DMS53 (cell line): ENCODE measurements at places on chromosomes 6 and 20.

GRCh38 chr20:388034-388994 lies 7.8 kb downstream of the TRIB3 start:
- no peak for DNase-seq

DNA sequence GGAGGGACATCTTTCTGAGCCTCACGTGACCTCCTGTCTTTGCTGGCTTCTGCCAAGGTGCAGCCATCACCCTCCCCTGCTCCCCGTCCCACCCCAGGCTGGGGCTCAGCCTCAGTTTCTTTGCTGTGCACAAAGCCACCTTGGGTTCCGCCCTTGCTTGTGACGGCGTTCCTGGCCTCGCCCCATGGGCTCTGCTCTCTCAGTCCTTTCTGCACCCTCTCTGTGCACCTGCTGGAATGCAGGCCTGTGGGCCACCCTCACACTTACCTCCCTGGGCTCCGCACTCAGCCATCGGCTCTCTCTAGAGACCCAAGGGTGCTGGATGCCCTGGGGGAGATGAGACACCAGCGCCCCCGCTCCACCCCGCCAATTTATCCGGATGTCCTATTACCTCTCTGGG lies 28.3 kb downstream of the BANF2 start:
- no peak for DNase-seq

DNA sequence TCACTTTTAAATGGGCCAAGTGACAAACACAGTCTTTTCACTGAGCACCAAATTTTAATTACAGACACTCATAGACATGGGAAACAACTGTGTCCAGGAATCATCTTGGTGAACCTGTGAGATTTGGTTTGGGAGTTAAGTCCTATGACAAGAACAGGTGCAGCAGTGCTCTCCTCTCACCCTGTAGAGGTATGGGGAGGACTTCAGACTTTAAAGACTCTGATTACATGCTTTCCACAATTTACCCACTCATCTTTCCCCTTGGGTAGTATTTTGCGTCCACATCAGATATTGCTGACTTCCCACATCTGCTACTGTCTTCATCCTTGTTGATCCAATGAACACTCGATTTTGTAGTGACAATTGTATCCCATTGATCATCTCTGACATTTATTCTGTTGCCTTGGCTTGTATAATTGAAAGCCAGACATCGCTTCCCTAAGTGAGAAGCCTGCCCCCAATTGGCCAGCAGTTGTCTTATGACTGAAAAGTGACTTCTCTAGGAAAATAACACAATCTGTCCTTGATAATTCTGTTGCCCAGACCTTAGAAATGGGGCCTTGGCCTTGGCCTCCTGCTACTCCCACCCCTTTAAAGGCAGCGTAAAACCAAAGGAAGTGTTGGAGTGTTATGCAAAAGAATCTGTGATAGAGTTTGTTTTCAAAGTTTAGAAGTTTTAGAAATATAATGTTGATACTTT lies 40.0 kb downstream of the TXLNB start:
- no peak for DNase-seq

GRCh38 chr20:47850146-47850545 lies 64.9 kb upstream of the SULF2 start:
- DNase-seq = no peak

DNA sequence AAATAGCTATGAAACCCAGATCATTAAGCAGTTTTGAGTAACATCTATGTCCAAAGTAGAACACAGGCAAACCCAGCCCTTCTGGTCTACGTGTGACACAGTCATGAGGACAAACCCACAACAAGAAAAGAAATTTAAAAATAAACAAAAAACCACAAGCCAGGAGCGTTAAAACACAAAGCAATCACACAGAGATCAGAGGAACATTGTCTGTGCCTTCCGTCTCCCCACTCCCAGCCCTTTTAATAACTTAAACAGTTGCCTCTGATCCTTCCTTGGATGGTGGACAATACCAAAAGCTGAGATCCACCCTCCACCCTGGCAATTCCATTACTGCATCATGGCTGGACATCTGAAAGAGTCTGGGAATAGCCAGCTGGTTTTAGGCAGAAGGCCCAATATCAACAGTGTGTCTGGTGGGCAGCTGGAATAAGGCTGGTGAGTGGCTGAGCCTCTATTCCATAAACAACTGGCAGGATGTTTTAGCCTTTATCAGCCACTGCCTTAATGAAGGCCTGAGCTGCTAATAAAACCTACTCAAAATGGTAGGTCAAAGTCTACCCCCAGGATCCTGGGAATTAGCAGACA lies 15.7 kb upstream of the LAMA4 start:
- DNase-seq = no peak
